Activated T-helper 2 cell treated with anti-CD3 and anti-CD28 coated beads, Interferon-gamma antibody, Interleukin-2, Interleukin-4, amounts not matched to agents 10 μg/mL and 5 μg/mL and 100 μg/mL, durations not matched to agents 14 hours and 24 hours and 36 hours (primary cell): ENCODE measurements at places on chromosomes 12 and 14. TPM values are rescaled to one million over a fixed set of nuclear protein-coding genes. Genes with fewer than 3 reads are reported as not detected.

- DNase-seq = no peak
These were observed 7.4 kb upstream of the MTA1 start for GRCh38 chr14:105411985-105412770.

DNA sequence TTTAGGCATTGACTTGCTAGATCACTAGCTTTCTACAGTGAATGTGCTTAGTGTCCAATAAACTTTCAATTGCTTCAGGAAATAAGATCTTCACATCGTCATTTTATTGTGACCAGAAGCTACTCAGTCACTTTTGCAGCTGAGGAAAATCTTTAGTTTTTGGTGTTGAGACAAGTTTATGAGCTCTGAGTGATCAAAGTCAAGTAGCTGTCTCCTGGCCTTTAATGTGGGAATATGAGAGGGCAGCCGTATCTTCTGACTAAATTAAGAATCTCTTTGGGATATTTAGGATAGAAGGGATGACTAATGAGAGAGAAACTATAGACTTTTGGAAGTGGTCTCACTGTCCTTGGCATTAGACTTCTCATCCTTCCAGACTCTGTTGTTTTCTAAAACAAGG, 21.6 kb downstream of the MSRB3 start:
- no peak for DNase-seq

GRCh38 chr12:54437243-54437642, 18.2 kb upstream of the ITGA5 start:
- DNase-seq = no peak

DNA sequence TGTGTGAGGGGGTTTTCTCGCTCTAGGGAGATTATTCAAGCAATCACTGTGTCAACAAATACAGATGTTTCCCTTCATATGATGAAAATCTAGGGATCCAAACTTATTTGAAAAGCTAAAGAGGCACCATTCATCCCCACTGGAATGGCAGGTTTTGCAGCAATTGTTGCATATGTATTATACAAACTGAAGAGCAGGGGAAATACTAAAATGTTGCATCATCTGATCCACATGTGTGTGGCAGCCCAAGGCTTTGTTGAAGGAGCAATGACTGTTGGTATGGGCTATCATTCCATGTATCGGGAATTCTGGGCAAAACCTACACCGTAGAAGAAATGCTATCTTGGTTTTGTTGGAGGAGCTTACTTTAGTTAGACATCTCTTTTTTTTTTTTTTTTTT, 4.1 kb upstream of the PRPF40B start:
- no peak for DNase-seq

GRCh38 chr12:107033758-107034739, 47.1 kb upstream of the MTERF2 start:
- no peak for DNase-seq

- DNase-seq = no peak
These were observed 735 bp downstream of the ASPG start for GRCh38 chr14:104086210-104086660.

Gene ASPG
- not detected in 2 replicates for total RNA-seq

DNA sequence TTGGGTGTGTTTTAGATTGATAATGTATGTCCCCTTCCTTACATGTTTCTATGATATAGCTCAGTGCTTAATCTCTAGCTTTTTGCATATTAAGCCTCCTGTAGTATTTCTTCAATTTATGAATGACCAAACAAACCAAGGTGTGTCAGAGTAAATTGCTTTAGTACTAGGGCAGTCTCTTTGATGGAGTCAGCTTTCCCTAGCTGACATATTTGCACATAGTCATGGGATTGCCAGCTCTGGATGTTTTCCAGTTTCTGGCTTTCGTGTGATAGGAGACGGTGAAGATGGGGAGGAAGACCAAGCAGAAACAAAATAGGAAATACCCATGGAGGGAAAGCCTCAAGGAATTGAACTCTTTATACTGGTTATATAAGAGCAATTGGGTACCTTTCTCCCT, 148.9 kb downstream of the PLEKHA5 start:
- DNase-seq = no peak

Gene MYF6
- total RNA-seq = not detected in 2 replicates

GRCh38 chr12:51368640-51369517, 22.3 kb downstream of the GALNT6 start:
- DNase-seq = peak; percentile 87

Gene LHX5
- not detected in 2 replicates for total RNA-seq

DNA sequence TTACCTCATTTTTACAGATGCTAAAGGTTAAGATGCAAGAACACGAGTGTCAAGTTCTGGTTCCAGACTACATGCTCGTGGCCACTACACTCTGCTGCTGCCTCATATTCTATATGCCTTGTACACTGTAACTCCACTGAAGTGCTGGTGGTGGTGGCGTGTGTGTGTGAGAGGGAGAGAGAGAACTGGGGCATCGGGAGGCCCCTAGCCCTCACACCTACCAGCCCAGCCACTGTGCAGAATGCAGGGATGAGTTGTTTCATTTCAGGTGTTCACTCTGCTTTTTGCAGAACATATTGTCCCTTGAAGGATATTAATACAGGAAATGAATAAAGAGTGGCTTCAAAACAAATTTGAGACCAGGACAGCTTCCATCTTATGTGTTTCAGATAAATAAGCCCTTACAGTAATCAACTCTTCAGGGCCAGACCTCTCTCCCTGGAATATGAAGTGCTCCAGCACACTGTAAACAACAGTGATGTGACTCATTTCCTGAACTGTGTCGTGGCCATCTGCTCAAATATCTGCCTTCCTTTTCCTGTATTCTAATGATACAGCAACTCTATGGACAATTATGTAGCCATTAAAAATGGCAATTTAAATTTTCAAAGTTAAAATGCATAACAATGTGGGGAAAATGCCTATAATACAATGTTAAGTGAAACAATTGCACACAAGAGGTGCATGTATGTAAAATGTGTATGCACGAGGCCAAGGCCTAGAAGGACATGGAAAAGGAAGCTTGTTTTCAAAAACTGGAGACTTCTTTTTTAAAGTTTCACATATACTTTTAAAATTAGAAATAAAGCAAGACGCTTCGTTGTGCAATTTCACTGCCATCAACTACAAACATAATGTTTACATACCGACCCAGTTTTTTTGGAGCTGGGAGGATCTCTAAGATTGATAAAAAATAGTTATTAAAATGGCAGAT, 215.4 kb downstream of the PELI2 start:
- no peak for DNase-seq

GRCh38 chr12:32240162-32240561, 133.5 kb downstream of the BICD1 start:
- DNase-seq = no peak

DNA sequence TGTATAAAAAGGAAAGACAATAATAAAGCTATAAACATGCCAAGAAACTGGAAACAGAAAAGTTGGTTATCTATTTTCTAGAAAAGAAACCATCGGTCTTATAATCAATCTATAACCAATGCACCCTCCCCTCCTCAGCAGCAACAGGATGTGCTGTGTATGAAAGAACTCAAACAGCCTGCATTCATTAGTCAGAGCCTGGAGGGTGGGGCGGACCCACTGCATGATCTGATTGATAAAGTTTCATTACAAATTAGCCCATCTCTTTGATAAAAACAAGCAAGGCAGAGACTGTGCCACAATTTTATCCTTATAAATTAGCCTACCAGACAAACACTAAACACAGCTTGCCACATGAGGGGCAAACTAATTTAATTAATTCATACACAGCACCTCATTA, 448.1 kb downstream of the BCAT1 start:
- no peak for DNase-seq

DNA sequence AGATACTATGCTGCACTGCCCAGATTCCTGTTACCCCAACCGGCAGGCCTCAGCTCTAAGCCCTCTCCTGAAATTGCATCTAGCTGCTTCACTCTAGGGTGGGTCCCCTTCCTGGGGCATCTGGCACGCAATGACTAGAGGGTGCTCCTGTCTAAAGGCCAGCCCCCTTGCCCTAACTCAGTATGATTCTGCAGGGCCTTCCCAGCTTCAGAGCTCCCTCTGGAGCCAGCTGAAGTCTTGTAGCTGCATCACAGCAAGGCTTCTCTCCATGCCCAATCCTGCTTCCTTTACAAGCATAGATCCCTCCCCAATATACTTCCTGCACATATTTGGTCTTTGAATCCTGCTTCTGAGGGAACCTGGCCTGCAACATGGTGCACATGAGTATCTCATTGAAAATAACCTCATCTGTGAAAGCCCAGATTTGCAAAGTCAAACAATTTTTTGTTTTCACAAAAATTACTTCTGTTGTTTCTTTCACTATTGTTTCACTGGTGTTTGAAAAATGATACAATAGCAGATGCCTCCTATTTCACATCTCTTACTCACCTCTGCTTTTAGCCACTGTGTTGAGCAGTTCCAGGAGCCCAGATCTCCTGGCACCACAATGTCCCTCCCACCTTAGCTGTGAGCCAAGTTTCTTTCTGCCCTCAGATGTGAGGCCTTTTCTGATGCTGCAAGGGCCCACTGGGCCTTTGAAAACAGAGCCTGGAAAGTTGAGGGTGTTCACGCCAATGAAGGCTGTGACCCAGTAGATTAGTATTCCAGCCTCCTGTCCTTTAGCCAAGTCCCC, 169.5 kb upstream of the EGLN3 start:
- no peak for DNase-seq

DNA sequence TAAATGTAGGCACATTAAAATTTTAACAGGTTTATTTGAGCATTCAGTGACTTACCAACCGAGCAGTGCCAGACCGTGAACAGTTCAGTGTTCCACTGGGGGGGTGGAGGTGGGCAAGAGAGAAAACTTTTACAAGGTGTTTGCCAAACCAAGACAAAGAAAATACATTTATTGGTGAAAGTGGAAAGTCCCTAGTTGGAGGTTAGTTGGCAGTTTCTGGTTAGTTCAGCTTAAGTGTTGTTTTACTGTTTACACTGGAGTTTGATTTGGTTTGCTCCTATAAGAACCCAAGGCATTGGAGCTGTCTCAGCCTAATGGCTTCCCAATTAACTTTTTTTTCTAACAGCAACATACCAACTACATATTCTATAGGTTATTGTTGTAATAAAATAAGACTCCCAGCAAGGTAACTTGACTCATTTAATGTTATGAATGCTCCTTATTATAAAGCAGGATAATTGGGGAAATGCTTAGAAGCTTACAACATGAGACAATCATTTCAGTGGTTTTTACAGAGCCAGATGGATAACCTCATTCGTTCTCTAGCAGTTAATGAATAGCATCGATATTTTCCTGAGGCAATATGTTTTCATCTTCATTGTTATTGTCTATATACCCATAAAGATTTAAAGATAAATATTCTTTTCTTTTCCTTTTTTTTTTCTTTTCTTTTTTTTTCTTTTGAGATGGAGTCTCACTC, 115.8 kb downstream of the ETNK1 start:
- DNase-seq = no peak

DNA sequence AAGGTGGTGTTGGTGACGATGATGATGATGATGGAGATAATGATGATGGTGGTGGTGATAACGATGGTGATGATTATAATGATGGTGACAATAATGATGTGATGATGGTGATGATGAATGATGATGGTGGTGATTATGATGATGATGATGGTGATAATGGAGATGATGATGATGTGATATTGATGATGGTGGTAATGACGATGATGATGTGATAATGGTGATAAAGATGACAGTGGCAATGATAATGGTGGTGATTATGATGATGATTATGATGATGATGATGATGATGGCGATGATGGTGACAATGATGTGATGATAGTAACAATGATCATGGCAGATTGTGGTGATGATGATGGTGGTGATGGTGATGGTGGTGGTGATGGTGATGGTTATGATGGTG, 518.0 kb downstream of the GLT1D1 start:
- no peak for DNase-seq

Gene RPS6KA5
- total RNA-seq = 20.5 and 21.4 TPM in 2 replicates

DNA sequence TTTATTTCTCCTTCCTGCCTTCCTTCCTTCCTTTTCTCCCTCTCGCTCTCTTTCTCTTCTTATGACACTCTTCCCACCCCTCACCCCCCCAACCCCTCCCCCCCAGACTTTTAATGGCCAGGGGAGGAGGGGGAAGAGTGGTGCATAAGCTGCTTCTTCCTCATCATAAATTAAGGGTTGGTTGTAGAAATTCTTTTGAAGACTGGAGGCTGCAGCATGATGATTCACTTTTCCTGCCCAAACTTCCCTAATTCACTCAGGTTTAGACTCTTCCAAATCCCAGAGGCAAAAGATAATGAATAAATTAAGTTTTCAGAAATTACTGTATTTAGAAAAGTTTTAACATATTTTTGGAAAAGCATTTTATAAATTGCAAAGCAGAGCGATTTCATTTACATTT, 58.2 kb downstream of the GRIP1 start:
- DNase-seq = no peak

Gene OR2AP1
- total RNA-seq = 0.11 TPM in 1 of 2 replicates, not detected in the other

DNA sequence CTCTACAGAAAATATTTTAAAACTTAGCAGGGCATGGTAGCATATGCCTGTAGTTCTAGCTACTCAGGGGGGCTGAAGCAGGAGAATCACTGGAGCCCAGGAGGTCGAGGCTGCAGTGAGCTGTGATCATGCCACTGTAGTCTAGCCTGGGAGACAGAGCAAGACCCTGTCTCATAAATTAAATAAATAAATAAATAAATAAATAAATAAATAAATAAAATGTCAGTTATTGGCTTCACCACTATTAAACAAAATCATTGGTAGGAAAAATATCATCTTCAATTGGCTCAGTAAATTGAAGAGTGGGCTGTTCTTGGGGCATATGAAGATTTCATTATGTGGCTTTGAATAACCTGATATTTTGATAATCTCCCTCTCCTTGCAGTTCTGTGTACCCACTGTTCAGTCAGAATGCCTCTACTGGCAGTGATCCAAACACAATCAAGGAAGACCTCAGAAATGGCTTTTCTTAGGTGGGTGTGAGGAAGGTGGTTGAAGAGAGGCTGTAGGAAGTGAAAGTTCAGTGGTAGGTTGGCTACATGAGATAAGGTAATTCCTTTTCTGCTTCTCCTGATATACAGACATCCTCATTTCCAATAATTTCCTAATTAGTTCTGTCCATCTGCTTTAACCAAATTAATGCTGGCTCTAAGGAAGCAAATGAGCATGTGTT, 175.8 kb downstream of the MSRB3 start:
- no peak for DNase-seq

DNA sequence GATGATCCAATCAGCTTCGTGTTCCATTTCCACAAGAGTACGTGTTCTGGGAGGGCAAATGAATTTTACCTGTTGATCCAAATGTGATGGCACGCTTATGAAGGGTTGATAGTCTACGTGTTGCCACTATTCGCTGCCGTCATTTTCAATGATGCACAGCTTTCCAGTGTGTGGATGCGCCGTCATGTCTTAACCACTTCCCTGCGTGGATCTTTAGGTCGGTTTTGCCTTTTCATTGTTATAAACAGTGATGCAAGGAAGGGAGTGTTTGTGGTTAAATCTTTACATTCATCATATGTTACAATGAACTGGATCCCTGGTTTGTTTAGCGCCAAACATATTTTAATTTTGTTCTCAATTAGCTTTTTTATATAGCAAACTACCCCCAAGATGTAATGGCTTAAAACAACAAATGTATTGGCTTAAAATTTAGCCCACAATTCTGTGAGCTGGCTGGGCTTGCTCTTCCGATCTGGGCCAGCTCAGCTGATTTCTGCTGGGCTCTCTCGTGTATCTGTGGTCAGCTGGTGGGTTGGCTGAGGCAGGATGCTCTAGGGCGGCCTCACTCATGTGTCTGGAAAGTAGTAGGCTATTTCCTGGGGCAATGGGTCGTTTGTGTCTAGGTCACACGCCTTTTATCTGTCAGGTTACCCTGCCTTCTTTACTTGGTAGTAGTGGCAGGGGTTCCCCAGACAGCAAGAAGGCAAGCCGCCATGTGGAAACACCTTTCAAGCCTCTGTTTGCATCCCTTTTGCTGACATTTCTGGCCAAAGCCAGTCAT, 176.7 kb downstream of the CRADD start:
- no peak for DNase-seq
